ENCODE measurements at places on chromosomes 11 and 22.

GRCh38 chr11:27916541-27917100, 191.3 kb downstream of the KIF18A start:
- no peak for DNase-seq

DNA sequence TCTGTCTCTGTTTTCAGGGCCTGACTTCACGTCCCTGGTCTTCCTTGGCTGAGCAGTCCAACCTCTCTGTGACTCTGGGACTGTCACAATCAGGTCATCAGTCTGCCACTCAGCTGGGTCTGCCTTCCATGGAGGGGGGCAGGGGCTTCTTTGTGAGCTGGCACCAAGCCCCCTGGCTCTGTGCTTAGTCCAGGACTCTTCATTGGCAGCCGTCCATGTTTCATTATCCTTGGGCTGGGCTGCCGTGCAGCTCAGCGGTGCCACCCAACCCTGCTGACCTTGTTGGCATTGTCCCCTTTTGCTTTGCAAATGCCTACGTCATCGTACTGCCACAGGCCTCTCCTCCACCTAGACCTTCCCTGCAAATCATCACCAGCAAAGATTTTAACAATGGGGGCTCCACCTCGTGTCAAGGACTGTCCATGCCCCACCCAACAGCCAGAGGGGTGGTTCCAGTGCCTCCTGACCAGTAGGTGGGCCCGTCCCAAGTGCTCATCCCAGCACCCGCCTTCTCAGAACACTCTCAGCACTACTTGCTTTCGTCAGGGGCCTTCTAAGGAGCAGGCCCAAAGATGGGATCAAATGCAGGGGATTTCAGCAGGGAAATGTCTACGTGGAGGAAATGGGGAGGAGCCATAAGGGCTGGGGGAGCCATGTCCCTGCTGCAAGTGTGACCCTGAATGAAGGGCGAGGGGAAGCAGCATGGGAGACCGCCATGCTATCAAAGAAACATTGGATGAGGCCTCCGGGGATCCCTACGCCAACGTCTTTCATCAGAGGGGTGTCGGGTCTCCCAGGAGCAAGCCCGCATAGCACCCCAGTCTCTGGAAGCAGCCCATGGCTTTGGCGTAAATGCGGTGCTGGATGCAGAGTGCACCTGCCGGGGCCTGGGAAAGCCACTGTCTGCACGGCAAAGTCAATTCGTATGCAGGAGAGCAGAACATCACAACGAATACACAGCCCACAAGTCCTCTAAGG, 18.2 kb downstream of the KRTAP5-6 start:
- DNase-seq: no peak

DNA sequence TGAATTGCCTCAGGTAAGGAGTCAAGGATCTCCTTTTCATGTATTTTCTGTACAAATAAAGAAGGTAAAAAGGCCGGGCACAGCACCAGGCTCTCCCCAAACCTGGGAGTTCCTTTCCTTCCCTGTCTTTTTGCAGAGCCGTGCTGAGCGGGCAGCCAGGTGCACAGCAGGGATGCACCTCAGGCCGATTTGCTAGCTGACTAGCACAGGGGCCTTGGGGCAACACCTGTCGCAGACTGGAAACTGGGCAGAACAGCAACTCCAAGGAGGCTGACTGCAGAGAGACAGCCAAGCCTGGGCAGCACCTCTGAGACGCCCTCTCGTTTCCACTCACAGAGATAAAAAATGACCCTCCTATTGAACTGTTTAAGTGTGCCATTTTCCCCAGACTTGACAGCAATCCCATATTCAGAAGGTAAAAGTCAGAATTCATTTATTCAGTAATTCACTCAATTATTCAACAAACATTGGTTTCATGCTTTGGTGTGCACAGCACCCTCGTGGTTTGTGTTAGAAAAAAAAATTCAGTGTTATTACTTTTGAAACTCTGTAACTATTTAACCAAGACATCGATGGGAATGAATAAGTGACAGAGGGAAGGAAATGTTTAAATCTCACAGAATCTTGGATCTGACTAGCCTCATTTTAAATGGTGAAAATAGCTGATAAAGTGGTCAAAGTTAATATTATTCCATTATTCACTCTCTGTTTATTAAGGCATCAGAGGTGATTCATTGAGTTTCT, 120.9 kb downstream of the GALNT18 start:
- DNase-seq: no peak

DNA sequence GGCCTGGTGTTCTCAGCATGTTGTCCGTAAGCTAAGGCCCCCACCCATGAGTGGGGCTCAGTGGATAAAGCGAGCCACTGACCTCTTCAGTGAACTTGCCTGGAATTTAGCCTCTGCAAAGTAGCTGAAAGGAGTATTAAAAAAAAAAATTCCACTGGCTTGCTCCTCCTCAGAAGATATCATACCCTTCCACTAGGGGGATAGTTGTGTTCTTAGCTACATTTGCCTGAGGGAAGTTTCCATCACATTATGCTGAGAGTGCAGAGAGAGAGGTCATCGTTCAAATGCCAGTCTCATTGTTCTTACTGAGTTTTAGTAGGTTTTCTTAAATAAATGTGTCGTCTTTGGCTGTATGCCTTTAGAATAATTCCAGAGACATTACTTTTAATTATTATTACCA, 879.7 kb downstream of the JRKL start:
- no peak for DNase-seq

DNA sequence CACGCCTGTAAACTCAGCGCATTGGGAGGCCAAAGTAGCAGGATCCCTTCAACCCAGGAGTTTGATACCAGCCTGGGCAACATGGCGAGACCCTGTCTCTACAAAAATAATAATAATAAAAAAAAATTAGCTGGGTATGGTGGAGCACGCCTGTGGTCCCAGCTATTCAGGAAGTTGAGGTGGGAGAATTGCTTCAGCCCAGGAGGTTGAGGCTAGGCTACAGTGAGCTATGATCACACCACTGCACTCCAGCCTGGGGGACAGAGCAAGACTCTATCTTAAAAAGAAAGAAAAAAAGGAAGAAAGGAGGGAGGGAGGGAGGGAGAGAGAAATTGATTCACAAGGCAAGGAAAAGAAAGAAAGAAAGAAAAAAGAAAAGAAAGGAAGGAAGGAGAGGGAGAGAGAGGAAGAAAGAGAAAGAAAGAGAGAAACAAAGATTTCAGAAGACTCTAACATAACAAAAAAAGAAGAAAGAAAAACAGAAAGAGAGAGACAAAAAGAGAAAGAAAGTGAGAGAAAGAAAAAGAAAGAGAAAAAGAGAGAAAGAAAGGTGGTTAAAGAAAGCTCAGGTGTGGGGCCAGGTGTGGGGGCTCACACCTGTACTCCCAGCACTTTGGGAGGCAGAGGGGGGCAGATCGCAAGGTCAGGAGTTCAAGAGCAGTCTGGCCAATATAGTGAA, 37.3 kb upstream of the MYH9 start:
- DNase-seq: no peak

GRCh38 chr11:95074792-95075563, 8.3 kb downstream of the SRSF8 start:
- DNase-seq: no peak

- DNase-seq: no peak
Observed at GRCh38 chr11:37671321-37671720, 1073.3 kb upstream of the RAG2 start.

DNA sequence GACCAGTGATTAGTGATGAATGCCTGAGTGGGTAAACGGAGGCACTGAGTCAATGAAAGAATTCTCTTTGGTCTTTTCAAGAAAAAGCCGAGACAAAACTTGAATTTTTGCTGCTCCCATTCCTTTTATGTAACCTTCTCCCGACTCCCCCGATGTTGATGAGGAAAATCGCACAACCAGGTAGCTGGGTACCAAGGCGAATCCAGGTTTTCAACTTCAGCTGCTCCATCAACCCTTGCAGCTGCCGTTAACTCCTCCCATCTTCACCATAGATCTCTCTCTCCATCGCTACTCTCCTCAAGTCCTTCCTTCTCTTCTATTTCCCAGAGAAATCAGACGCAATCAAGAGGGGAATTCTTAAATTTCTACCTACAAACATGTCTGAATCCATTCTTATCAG, 611 bp upstream of the USP2 start:
- no peak for DNase-seq

- DNase-seq: no peak
Observed at GRCh38 chr22:27585141-27585540, 216.4 kb downstream of the MN1 start.

- no peak for DNase-seq
Observed at GRCh38 chr22:40504285-40505249, 132.0 kb downstream of the MRTFA start.

- no peak for DNase-seq
Observed at GRCh38 chr11:93225662-93226061, 27.9 kb upstream of the SLC36A4 start.

DNA sequence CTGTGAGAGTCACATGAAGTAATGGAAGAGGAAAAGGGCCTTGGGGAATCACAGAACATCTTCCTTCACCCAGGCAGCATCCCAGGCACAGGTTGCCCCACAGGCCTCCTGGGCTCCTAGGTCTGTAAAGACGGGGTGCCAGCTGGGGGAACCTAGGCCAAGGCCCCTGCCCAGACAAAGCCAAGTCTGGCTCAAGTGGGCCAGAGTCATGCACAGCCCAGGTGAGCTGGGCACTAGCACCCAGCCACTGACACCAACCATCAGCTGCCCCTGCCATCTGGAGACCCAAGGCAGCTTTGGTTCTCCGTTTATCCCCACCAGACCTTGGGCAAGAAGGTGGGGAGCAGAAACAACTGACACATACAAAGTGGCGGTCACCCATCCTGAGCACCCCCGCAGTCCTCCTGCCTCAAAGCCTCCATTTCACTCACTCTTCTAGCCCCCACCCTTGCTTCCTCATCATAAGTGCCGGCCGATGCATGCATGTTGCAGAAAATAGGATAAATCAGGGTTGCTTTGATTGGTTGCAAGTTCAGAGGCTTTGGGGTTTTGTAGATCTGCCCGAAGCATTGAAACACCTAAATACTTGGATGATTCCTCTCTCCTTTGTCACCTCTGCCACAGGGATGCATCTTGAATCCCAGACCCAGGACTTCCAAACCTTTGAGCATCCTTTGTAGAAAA, 26.5 kb upstream of the TMPRSS4 start:
- no peak for DNase-seq

- DNase-seq: no peak
Observed at GRCh38 chr11:123942413-123942812, 1.2 kb downstream of the OR6T1 start.

DNA sequence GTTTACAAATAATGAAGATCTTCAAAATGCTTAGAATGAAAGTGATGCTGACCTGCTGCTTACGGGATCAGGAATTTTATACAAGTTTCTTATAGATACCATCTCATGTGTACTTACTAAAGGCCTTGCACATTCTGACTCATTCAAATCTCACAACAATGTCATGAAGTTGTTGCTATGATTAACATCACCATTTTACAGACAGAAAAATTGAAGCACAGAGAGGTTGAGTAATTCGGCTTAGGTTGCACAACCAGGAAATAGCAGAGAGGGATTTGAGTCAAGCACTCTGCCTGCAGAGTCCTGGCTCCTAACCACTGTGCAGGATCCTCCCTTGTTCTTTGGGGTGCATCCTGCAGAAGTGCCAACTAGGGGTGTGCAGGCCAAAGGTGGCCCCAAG, 471.9 kb downstream of the MIAT start:
- no peak for DNase-seq

DNA sequence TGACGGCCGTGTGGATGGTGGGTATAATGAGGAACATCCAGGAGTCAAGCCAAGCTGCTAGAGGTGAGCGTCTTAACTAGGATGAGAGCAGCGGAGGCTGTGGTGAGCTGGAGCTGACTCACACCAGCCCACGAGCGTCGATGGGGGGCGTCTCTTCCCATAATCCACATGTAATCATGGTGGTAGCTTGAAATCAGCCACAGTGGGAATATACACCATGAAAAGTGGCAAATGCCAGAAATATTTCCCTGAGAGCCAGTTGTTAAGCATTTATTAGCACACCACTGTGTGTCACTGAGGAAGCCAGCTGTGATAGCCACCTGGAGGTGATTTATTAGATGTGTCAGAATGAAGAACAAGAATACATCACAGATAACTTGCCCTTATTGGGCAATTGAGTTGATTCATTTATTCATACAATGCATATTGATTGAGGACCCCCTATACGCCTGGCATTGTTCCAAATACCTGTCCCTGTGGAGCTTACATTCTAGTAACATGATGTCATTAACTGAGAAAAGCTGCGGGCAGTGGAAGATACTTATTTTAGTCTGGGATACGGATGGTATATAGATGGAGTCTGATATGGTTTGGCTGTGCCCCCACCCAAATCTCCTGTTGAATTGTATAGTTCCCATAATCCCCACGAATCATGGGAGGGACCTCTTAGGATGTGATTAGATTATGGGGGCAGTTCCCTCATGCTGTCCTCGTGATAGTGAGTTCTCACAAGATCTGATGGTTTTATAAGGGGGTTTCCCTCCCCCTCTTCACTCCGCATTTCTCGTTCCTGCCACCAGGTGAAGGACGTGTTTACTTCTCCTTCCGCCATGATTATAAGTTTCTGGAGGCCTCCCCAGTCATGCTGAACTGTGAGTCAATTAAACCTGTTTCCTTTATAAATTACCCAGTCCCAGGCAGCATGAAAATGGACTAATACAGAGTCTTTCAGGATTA, 473.4 kb downstream of the METTL15 start:
- DNase-seq: no peak

DNA sequence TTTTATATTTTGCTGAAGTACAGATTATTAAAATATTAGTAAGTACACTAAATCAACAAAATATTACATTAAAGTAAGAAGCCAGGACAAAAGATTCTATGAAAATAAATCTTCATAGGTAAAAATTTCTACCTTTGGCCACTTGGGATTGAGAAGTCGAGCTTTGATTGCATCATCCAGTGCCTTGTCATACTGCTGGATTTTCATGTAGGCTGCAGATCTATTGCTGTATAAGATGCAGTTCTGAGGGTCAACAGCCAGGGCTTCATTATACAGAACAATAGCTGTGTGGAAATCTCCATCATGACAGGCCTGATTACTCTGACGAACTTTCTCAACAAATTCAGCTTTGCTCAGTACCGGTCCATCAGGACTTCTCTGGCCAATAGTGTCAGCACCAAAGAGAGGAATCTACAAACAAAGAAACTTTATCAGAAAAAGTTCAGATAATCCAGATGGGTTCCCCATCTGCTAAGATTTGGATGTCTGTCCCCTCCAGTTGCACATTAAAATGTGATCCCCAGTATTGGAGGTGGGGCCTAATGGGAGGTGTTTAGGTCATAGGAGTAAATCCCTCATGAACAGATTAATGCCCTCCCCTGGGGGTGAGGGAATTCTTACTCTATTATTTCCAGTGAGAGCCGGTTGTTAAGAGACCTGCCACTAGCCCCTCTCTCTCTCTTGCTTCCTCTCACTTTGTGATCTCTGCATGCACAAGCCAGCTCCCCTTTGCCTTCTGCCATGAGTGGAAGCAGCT, 50.0 kb downstream of the TTC28 start:
- DNase-seq: no peak

DNA sequence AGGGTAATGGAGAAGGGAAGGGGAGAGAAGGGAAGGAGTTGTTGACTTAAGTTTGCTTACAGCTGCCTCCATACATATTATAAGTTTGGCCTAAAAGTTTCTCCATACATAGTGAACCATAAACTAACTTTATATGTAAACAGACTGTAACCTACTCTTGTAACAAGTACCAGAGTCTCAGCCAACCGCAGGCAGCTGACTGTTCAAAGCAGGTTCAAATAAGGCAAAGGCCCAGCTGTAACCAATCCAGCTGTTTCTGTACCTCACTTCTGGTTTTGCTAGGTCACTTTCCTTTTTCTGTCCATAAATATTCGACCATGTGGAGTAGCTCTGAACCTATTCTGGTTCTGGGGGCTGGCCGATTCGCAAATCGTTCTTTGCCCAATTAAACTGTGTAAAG, 591.2 kb downstream of the INSC start:
- DNase-seq: no peak

- no peak for DNase-seq
Observed at GRCh38 chr11:71181566-71181965, 70.8 kb downstream of the SHANK2 start.

All from stimulated activated CD4-positive, alpha-beta T cell treated with anti-CD3 and anti-CD28 coated beads, Interleukin-2, amount 100 ng/mL, for 24 hours (primary cell).